Muscle of arm (tissue), 14 donors: ENCODE measurements at places on chromosomes 2 and 18.

GRCh38 chr2:230907361-230908091 lies 17.5 kb downstream of the GPR55 start:
- no peak for DNase-seq

GRCh38 chr18:45628979-45629958 lies 14.0 kb downstream of the SLC14A2 start:
- DNase-seq = no peak

DNA sequence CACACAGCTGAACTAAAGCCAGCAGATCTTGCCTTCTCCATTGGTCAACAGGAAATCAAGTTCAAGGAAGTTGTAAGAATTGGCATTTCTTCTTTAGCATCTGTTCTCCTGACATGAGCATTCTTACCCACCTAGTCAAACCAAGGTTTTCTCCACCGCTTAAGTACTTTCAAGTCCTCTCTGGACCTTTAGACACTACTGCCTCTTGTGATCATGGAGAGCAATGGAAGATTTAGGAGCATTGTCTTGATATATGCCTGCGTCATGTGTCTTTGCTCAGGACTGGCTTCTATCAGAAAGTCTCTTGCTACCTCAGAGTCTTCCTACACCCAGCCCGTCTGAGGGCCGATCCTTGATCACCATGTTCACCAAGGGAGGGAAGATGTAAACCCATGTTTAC lies 262.2 kb downstream of the PHLPP1 start:
- DNase-seq = no peak

- DNase-seq = no peak
Observed at GRCh38 chr2:33221046-33221784, 255.2 kb upstream of the RASGRP3 start.

DNA sequence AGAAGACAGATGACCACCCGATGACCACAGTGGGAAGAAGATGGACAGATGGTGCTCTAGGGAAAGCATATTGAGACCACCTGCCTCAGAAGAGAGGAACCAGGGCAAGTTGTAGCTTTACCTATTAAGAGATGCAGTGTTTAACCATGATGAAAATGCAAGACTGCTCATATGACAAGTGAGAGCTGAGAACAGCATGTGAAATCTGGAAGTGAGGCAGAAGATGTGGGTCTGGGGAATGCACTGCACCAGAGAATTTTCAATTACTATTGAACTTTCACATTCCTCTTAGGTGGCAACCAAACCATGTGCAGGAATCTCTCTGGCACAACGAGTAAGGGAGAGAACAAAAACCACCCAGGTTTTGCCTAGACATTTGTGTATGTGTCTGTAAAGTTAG lies 184.8 kb upstream of the CRIM1 start:
- no peak for DNase-seq

DNA sequence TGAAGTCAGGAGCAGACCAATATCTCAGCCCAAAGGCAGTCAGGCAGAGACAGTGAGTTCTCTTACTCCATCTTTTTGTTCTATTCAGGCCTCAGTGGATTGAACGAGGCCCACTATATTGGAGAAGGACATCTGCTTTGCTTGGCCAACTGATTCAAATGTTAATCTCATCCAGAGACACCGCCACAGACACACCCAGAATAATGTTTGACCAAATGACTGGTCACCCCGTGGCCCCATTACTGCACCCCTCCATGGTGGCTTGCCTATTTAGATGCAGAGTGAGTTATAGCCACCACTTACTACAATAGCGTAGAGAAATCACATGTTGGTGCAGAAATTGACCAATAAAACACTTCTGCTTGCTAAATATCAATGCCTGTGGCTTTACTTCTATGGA lies 88.1 kb downstream of the HRH4 start:
- no peak for DNase-seq

GRCh38 chr2:144950899-144951560 lies 431.1 kb upstream of the ZEB2 start:
- no peak for DNase-seq

- DNase-seq = peak; percentile 71
Observed at GRCh38 chr2:206274434-206275311, at the start of gene ZDBF2. Gene ZDBF2, plus strand, starts transcription at chr2:206274663. Its CDS starts 7,187 bp downstream, at chr2:206281850.

DNA sequence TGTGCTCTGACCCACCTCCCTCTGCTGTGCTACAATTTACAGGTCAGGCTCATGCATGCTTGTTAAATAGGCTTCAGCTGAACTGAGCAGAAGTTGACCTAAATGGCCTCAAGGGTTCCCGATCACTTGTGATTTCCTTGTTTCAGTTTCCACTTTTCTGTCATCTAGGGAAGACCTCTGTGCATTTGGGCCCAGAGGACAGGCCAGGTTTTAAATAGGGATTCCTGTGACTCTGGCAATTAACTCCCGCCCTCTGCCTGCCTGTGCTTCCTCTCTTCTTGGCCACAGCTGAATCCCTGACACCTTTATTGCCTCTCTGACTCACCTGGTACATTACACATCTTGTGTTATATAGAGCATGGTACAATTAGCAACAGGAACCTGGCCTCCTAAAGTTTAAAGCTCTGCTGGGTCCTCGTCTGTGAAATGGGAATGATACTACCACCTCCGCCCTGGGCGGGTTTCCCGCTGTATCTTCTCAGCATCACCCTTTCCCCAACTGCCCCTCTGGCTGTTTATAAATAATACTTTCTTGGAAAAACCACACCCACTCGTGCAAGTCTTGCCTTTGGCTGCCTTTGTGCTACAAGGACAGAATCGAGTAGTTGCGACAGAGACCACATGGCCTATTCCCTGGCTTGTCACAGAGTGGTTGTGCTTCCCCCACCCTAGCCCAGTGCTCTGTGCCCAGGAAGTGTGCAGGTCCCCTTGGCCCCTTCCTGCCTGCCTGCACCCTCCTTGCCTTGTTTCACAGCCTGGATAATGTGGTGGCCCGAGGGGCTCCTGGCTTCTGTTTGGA lies 7.9 kb downstream of the CABLES1 start:
- DNase-seq = no peak

GRCh38 chr2:151049746-151050145 lies 211.9 kb downstream of the RBM43 start:
- DNase-seq = no peak

GRCh38 chr2:195711478-195711877 lies 54.5 kb downstream of the SLC39A10 start:
- no peak for DNase-seq

DNA sequence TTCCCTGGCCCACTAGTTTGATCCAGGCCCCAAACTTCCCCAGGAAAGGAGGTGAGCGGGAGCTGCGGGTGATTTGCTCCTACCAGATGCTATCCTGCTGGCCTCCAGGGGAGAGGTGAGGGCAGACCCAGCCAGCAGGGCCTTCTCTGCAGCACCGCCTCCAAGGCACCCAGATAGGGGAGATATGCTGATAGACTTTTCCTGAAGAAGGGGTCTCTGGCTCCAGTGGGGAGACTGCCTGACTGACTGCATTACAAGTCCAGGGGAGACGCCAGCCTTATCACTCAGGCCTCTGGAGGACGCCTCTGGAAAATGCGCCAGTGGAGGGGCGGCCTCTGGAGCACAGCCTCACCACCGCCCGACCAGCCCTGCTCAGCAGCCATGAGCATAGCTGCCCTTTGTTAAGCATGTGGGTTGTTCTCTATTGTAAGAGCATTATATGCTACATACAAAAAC lies 60.6 kb upstream of the SMAD7 start:
- DNase-seq = no peak

DNA sequence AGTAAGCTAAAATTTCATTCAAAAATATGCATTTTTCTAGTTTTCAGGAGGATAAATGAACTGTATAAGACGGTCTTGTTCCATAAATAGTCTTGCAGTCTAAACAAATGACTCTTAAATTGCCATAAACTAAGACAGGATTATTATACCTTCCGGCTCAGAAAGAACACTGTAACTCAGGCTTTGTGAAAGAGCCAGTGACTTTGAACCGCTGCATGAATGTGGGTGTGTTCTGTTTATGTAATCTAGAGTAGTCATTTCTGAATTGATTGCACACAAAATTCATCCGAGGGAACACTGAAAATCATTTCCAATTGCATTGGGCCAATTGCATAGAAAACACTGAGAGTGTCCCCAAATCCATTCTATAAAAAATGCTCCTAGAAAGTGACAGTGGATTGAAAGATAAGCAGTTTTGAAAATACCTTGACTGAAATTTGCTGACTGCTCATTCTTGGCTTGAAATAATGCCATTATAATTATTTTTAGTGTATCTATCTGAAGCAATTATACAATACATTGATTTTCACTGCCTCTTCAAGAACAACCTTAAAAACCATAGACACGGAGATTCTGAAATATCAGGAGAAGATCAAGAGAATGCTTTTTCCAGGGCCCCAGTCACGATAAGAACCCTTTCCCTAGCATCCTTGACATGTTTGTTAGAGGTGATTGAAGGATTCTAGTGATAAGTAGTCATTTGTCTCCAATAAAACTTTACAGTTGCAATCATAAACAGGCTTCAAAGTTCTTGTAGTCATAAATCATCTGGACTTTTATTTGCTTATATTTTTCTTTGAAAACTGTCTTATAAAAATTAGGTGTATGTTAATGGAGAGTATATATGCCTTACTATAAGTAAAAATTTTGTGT lies 55.4 kb downstream of the CNTNAP5 start:
- no peak for DNase-seq

GRCh38 chr18:29164020-29164706 lies 987.2 kb upstream of the CDH2 start:
- DNase-seq = no peak

GRCh38 chr2:204046145-204046544 lies 109.6 kb downstream of the ICOS start:
- no peak for DNase-seq

DNA sequence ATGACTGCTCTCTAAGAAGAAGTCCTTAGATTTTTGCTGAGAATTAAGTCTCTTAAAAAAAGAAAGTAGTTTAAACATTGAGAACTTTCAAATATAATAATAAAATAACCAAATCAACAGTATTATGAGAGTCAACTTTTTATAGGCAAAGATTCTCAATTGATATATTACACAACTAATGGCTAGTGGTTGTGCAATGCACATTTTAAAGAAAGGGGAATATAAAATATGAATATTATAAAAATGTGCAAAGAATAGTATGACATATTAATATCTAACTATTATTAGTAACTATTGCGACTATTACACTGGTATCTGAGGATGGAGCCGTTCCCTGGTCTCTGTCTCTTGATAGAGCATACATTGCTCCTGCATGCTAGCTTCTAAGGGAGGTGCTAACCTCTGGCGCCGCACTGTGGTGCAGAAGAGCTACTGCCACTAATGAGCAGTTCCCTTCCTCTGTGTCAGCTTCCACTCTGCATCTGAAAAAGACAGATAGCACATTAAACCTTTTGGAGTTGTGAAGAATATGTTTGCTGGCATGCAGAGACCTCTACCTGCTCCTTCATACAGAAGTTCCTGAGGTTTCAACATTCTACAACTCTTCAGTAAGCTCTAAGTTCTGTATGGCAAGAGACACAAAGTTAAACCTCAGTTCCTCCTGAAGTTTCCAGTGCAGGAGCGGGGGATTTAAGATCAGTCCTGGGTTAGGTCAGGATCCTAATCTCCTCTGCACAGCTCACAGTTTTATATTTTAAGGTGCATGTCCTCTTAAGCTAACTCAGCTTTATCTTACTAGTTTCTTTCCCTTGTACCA lies 3.5 kb upstream of the SLC9A2 start:
- peak; percentile 48 for DNase-seq

DNA sequence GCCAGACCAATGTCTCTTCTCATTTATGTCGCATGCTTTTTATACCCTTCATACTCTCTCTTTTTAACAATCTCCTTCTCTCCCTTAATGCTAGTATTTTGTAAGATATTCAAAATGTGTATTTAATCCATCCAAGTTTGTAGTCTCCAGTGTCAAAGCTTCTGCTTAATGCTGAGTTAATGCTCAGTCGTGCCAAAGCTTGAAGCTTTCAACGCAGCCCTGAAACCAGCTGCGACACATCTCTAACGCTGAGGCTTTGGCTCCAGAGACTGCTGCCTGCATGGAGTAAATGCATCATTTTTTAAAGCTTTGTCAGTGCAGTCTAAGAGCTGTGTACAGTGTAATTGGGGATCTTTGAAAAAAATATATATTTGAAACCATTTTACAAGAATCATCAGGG lies 2108.8 kb upstream of the PIK3C3 start:
- peak; percentile 86 for DNase-seq

DNA sequence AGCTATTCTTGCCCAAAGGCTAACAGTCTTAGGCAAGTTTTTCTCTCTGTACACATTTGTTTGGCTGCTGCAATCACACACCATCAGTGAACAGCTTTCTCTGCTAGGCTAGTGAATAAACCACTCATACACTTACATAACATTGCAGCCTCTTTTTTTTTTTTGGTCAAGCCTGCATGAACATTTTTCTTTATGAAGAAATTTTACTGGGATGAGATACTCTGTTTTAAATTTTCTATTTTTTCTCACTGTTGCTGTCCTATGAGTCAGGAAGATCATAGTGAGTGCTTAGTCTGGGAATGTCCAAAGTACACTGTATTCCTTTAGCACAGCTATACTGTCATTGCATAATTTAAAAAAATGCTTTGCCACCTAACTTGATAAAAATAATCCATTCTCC lies 58.5 kb downstream of the ROCK1 start:
- DNase-seq = no peak

DNA sequence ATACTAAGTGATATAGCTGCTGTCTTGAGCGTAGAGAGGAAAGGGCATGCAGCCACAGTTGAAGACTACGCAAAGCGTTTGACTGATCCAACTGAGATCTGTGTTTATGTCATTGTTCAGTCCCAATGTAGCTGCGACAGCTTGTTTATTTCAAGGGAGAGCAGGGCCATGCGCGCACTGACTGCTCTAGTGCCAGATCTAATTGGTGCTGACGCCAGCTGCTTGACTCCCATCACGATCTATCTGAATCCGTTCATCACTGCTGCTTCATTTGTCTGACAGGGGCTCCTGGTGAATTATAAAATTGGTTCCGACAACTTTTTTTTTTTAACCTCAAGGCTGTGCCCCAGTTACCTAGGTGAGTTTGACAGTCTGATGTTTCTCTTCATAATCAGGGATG lies 75.7 kb downstream of the CHST9 start:
- DNase-seq = no peak

- no peak for DNase-seq
Observed at GRCh38 chr2:1899396-1899730, 155.0 kb upstream of the PXDN start.

- DNase-seq = no peak
Observed at GRCh38 chr2:184302506-184302905, 295.8 kb upstream of the ZNF804A start.
